M059J (cell line): ENCODE measurements at places on chromosomes 11 and 22. TPM values are rescaled to one million over a fixed set of nuclear protein-coding genes. Genes with fewer than 3 reads are reported as not detected.

The PIH1D2 gene
- total RNA-seq: 1.4 and 1.9 TPM in 2 replicates

The TRIM49 gene
- total RNA-seq: not detected in 2 replicates

The OR51E2 gene
- total RNA-seq: not detected in 2 replicates

The RFPL2 gene
- total RNA-seq: not detected in 2 replicates

The ARVCF gene
- total RNA-seq: 4.8 and 5.1 TPM in 2 replicates

The PPP6R2 gene
- 18.9 and 31.4 TPM in 2 replicates for total RNA-seq

The ZNF280B gene
- 3.1 and 3.7 TPM in 2 replicates for total RNA-seq

The APBB1 gene
- total RNA-seq: 16.5 and 24.4 TPM in 2 replicates

The PEX16 gene
- total RNA-seq: 27.5 and 38.1 TPM in 2 replicates

The APOA5 gene
- total RNA-seq: not detected in 2 replicates

The ARFIP2 gene
- total RNA-seq: 66.8 and 84.0 TPM in 2 replicates

The DLG2 gene
- total RNA-seq: 0.37 TPM in 1 of 2 replicates, not detected in the other

The IFTAP gene
- 39.6 and 41.1 TPM in 2 replicates for total RNA-seq

The LYVE1 gene
- 0.15 TPM in 1 of 2 replicates, not detected in the other for total RNA-seq

The SLC5A1 gene
- not detected in 2 replicates for total RNA-seq

The ASPHD2 gene
- total RNA-seq: 2.7 and 3.8 TPM in 2 replicates

The VWCE gene
- total RNA-seq: not detected in 2 replicates

The FBXO3 gene
- total RNA-seq: 46.1 and 63.7 TPM in 2 replicates

The APOC3 gene
- total RNA-seq: not detected in 2 replicates

The DDX6 gene
- total RNA-seq: 42.2 and 70.8 TPM in 2 replicates

The OR10A2 gene
- not detected in 2 replicates for total RNA-seq

The RAPSN gene
- total RNA-seq: not detected in 2 replicates

The LGALS12 gene
- total RNA-seq: not detected in 2 replicates

The PARVG gene
- not detected in 2 replicates for total RNA-seq

The CHRM4 gene
- total RNA-seq: 0.49 TPM in 1 of 2 replicates, not detected in the other

The KCNC1 gene
- total RNA-seq: not detected in 2 replicates

The IL17REL gene
- not detected in 2 replicates for total RNA-seq

The CNIH2 gene
- total RNA-seq: 2.0 and 3.4 TPM in 2 replicates

The RBX1 gene
- 67.1 and 68.5 TPM in 2 replicates for total RNA-seq

The FZD4 gene
- total RNA-seq: 4.4 and 6.8 TPM in 2 replicates

The CASP12 gene
- total RNA-seq: 0.20 TPM in 1 of 2 replicates, not detected in the other

The FAT3 gene
- 1.2 and 5.8 TPM in 2 replicates for total RNA-seq

The MMP11 gene
- total RNA-seq: 1.9 and 4.2 TPM in 2 replicates

The SCGB1D2 gene
- not detected in 2 replicates for total RNA-seq

The CBLIF gene
- not detected in 2 replicates for total RNA-seq

The BCO2 gene
- 1.0 TPM in 1 of 2 replicates, not detected in the other for total RNA-seq

The CRYBB3 gene
- not detected in 2 replicates for total RNA-seq

The PGA5 gene
- not detected in 2 replicates for total RNA-seq
